ENCODE measurements at places on chromosomes 7 and 10.

- no peak overlapping the region for H3K27ac ChIP-seq
- DNase-seq = no peak
- H3K27me3 ChIP-seq = no peaks in the 10 kb centered on the region
- no peaks in the 10 kb centered on the region for H3K4me1 ChIP-seq
These were observed 87.8 kb upstream of the DKK1 start for GRCh38 chr10:52226197-52226847.

DNA sequence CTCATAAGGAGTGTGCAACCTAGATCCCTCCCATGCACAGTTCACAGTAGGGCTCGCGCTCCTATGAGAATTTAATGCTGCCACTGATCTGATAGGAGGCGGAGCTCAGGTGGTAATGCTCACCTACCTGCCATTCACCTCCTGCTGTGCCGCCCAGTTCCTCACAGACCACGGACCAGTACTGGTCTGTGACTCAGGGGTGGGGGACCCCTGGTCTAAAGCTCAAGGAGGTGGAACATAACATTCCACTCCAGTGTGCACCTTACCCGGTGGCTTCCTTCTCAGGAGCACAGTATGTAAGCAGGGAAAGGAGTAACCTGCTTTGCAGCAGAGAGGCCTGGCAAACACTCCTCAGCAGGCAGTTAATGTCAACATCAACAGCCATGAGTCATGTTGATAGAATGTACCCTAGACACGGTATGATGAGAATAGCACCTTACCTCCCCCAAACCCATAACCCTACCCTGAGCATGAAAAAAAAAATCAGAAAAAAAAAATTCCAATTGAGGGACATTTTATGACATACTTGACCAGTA, 273.5 kb downstream of the FGFR2 start:
- no peak overlapping the region for H3K4me3 ChIP-seq
- H3K4me1 ChIP-seq = no peaks in the 10 kb centered on the region
- no peak for DNase-seq
- H3K36me3 ChIP-seq = no peaks in the 10 kb centered on the region
- no peak overlapping the region for H3K27ac ChIP-seq

- peaks cover 2% of the 10 kb centered on the region for H3K36me3 ChIP-seq
- no peak overlapping the region for H3K27ac ChIP-seq
- H3K4me1 ChIP-seq = peaks cover 3% of the 10 kb centered on the region
- no peak overlapping the region for H3K4me3 ChIP-seq
These were observed 41.6 kb downstream of the SLC16A9 start for GRCh38 chr10:59668096-59668495.

DNA sequence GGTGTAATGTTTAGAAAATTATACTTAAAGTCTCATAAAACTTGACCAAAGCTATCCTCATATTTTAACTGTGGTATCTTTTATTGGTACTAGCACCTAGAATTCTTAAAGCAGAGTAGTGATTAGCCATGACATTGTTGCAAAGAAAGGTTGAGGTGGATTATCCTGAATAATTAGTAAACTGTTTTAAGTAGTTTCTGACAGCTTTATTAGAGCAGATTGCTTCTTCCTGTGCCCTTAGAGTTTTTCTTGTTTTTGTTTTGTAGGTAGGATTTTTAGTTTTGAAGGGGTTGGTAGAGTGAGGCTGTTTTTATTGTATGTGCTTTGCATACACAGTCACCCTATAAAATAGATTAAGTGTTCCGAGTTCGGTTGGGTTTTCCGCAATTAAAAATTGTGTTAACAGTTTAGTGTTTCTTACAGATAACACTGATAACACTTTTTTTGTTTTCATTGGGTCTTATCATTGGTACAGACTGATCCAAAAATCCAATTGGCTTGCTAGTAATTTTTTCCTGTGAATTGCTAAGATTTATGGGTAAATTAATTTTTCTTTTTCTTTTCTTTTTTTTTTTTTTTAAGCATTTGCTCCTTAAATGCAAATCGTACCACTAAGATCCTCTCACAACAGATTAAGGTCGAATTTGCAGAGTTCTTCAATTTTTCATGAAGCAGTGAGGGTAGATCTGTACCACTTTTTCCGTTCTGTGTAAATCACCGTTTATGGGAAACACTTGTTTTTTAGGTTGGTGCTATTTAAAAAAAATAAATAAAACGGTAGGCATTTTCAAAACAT, 2.1 kb upstream of the PBLD start:
- no peak for DNase-seq
- H3K4me3 ChIP-seq = peak overlapping the region; percentile 99
- peaks cover 57% of the 10 kb centered on the region for H3K4me1 ChIP-seq
- H3K36me3 ChIP-seq = peaks cover 63% of the 10 kb centered on the region

GRCh38 chr10:129719889-129720590, 244.0 kb downstream of the EBF3 start:
- H3K4me1 ChIP-seq = no peaks in the 10 kb centered on the region
- H3K27ac ChIP-seq = no peak overlapping the region
- H3K36me3 ChIP-seq = no peaks in the 10 kb centered on the region
- no peak overlapping the region for H3K4me3 ChIP-seq
- DNase-seq = no peak

GRCh38 chr10:125473143-125473793, 209.7 kb downstream of the TEX36 start:
- no peak for DNase-seq
- H3K27ac ChIP-seq = no peak overlapping the region
- H3K36me3 ChIP-seq = no peaks in the 10 kb centered on the region
- H3K4me1 ChIP-seq = peaks cover 3% of the 10 kb centered on the region
- H3K27me3 ChIP-seq = no peaks in the 10 kb centered on the region

DNA sequence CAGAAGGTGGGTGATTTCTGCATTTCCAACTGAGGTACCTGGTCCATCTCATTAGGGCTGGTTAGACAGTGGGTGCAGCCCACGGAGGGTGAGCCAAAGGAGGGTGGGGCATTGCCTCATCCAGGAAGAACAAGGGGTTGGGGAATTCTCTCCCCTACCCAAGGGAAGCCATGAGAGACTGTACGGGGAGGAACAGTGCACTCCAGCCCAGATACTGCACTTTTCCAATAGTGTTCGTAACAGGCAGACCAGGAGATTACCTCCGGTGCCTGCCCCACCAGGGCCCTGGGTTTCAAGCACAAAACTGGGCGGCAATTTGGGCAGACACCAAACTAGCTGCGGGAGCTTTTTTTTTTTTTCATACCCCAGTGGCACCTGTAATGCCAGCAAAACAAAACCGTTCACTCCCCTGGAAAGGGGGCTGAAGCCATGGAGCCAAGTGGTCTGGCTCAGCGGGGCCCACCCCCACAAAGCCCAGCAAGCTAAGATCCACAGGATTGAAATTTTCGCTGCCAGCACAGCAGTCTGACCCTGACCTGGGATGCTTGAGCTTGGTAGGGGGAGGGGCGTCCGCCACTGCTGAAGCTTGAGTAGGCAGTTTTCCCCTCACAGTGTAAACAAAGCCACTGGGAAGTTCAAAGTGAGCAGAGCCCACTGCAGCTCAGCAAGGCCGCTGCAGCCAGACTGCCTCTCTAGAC, 31.2 kb downstream of the ARMC10 start:
- no peaks in the 10 kb centered on the region for H3K27me3 ChIP-seq
- H3K27ac ChIP-seq = no peak overlapping the region
- H3K4me1 ChIP-seq = peaks cover 6% of the 10 kb centered on the region
- no peak overlapping the region for H3K4me3 ChIP-seq
- peaks cover 53% of the 10 kb centered on the region for H3K36me3 ChIP-seq

DNA sequence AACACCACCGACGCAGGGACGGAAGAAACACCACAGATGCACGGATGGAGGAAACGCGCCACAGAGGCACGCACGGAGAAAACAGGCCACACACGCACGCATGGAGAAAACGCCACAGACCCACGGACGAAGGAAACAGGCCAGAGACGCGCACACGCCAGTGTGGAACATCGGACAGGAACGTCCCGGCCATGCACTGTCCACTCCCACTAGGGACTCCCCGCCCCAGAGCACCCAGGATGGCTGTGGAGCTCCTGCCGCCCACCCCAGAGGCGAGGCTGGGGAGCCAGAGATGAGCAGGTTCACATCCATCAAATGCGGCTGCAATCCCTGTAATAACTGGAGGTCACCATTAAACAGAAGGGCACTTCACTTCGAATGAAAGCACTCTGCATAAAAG, 17.3 kb downstream of the DIP2C start:
- no peak for DNase-seq
- peaks cover 3% of the 10 kb centered on the region for H3K4me1 ChIP-seq
- H3K27ac ChIP-seq = no peak overlapping the region
- no peaks in the 10 kb centered on the region for H3K36me3 ChIP-seq

GRCh38 chr10:124259139-124259825, 159.4 kb downstream of the OAT start:
- no peaks in the 10 kb centered on the region for H3K27me3 ChIP-seq
- no peaks in the 10 kb centered on the region for H3K36me3 ChIP-seq
- no peaks in the 10 kb centered on the region for H3K4me1 ChIP-seq
- DNase-seq = peak; percentile 60
- no peak overlapping the region for H3K27ac ChIP-seq
- H3K4me3 ChIP-seq = no peak overlapping the region

- no peak overlapping the region for H3K27ac ChIP-seq
- H3K4me1 ChIP-seq = peaks cover 4% of the 10 kb centered on the region
- H3K27me3 ChIP-seq = peaks cover 62% of the 10 kb centered on the region
These were observed 2.1 kb upstream of the SORCS3 start for GRCh38 chr10:104638861-104639589.

- H3K4me1 ChIP-seq = peaks cover 16% of the 10 kb centered on the region
- DNase-seq = peak; percentile 67
- H3K27ac ChIP-seq = peak overlapping the region; percentile 81
- H3K4me3 ChIP-seq = no peak overlapping the region
- H3K36me3 ChIP-seq = peaks cover 5% of the 10 kb centered on the region
These were observed 513 bp downstream of the HOXA7 start for GRCh38 chr7:27155816-27156507.

GRCh38 chr7:1368682-1369571, 90.3 kb downstream of the MICALL2 start:
- peaks cover 2% of the 10 kb centered on the region for H3K4me1 ChIP-seq
- no peaks in the 10 kb centered on the region for H3K36me3 ChIP-seq
- H3K4me3 ChIP-seq = peak overlapping the region; percentile 45
- H3K27ac ChIP-seq = no peak overlapping the region
- peak; percentile 75 for DNase-seq

GRCh38 chr10:79449181-79450146, 4.0 kb upstream of the ZCCHC24 start:
- no peak overlapping the region for H3K27ac ChIP-seq
- no peak for DNase-seq
- peaks cover 36% of the 10 kb centered on the region for H3K27me3 ChIP-seq
- H3K4me3 ChIP-seq = no peak overlapping the region

DNA sequence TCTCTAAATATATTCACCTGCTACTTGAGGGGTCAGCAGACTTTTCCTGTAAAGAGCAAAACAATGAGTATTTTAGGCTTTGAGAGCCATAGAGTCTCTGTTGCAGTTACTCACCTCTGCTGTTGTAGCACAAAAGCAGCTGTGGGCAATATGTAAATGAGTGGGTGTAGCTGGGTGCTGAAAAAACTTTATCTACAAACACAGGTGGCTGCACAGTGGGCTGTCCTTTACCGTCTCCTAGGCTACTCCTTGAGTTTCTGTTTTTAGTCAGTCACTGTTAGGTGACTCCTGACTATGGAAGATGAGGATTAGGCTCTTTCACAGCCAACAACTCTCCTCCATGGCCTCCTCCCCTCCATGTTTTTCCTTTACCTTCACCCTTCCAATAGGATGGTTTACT, 286.1 kb upstream of the C7orf33 start:
- H3K36me3 ChIP-seq = no peaks in the 10 kb centered on the region
- no peaks in the 10 kb centered on the region for H3K4me1 ChIP-seq
- H3K27ac ChIP-seq = no peak overlapping the region
- no peaks in the 10 kb centered on the region for H3K27me3 ChIP-seq

DNA sequence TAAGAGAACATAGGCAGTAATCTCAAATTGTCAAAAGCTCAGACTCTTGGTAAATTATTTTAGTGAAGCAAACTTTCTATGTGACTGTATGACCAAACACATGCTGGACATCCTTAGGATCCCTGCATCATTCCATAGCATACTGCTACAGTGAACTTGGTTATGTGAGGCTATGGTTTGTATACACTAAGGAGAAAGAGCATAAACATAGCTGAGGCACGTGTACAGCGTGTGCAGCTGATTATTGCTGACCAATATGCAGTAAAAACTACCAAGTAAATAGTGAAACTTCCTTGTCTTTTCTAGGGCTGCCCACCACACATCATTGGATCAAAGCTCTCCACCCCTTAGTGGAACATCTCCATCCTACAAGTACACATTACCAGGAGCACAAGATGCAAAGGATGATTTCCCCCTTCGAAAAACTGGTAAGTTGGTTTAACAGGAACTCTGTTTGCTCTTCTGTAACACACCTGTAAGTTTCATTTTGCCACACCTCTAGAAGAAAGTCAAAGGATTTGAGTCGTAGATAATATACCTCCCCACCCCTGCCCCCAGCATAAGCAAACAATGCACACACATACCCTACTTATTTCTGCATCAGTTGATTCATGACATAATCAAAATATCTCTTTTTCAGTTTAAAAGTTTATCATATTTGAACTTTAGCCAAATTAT, 98.2 kb downstream of the HDAC9 start:
- H3K27me3 ChIP-seq = no peaks in the 10 kb centered on the region
- H3K27ac ChIP-seq = no peak overlapping the region
- H3K4me3 ChIP-seq = no peak overlapping the region
- DNase-seq = no peak
- no peaks in the 10 kb centered on the region for H3K4me1 ChIP-seq

GRCh38 chr7:35353481-35353880, 99.6 kb upstream of the TBX20 start:
- no peak overlapping the region for H3K27ac ChIP-seq
- H3K27me3 ChIP-seq = no peaks in the 10 kb centered on the region
- no peak overlapping the region for H3K4me3 ChIP-seq
- no peaks in the 10 kb centered on the region for H3K36me3 ChIP-seq
- no peak for DNase-seq
- no peaks in the 10 kb centered on the region for H3K4me1 ChIP-seq

DNA sequence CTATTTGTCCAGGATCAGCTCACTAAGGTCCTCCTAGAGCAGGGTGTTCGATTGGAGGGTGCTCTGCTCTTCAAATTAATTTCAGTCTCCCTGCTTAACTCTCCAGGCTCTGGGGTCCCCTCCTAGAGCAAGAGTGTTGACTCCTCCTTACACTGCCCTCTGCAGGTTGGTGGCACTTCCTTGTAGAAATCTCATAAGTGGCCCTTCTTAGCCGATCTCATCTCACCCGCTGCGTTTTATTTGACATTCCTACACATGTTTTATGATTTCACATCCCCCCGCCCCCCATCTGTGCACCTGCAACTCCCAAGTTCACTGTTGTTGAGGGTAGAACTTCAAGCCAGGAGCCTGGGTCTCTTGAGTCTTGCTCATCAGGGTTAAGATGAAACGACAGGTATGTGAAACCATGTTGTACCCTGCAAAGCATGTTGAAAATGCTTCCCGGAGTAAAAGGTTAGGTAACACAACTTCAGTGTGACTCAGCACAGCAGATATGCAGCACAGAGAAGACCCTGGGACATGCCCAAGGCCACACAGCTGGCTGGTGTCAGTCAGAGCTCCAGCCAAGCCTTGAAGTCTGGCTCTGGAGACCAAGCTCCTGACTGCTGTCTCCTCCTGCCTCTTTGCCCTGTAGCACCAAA, 171.2 kb downstream of the PRKAG2 start:
- H3K4me1 ChIP-seq = peaks cover 3% of the 10 kb centered on the region
- H3K4me3 ChIP-seq = peak overlapping the region; percentile 39
- H3K27me3 ChIP-seq = no peaks in the 10 kb centered on the region
- DNase-seq = peak; percentile 67
- H3K36me3 ChIP-seq = no peaks in the 10 kb centered on the region

GRCh38 chr7:86013662-86014061, 630.0 kb upstream of the GRM3 start:
- H3K4me1 ChIP-seq = no peaks in the 10 kb centered on the region
- H3K36me3 ChIP-seq = no peaks in the 10 kb centered on the region
- H3K27me3 ChIP-seq = no peaks in the 10 kb centered on the region
- no peak overlapping the region for H3K4me3 ChIP-seq
- DNase-seq = no peak
